ENCODE measurements at places on chromosomes 3 and 15.

GRCh38 chr15:72967397-72967796, 84.9 kb upstream of the NEO1 start:
- DNase-seq: no peak

DNA sequence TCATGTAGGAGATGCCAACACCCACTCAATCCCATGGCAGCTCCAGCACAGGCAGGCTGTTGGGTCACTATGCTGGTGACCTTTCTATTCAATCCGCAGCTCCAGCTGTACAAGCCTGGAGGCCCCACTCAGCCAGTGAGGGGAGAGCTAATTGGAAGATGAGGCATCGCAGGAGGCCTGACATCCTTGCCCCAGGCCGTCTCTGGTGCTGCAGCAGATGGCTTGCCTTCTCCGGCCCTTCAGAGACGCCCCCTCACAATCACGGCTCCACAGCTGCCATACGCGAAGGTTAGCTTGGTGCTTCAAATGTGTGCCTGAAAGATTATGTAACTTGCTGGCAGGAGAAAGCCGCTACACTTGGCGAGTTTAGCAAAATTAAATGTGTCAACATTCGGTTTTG, 104.2 kb upstream of the CLSTN2 start:
- DNase-seq: peak; percentile 92

DNA sequence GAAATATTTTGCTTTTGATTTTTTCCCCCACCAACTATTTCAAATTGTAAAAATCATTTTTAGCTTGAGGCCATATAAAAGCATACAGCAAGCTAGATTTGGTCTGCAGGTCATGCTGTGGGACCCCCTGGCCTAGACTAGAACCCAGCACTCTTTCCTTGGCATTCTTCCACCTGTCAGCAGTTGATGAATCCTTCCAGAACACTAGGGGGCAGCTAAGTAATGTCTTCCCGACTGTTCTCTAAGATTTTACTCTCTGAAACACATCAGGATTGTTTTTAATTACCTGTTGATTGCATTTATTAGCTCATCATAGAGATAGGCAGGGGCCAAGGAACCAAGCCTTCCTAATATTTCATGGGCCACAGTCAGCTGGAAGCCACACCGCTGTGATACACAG, 174.5 kb downstream of the CACNA1D start:
- DNase-seq: no peak

- DNase-seq: no peak
These were observed 7.3 kb downstream of the EIF4G1 start for GRCh38 chr3:184321666-184322065.

DNA sequence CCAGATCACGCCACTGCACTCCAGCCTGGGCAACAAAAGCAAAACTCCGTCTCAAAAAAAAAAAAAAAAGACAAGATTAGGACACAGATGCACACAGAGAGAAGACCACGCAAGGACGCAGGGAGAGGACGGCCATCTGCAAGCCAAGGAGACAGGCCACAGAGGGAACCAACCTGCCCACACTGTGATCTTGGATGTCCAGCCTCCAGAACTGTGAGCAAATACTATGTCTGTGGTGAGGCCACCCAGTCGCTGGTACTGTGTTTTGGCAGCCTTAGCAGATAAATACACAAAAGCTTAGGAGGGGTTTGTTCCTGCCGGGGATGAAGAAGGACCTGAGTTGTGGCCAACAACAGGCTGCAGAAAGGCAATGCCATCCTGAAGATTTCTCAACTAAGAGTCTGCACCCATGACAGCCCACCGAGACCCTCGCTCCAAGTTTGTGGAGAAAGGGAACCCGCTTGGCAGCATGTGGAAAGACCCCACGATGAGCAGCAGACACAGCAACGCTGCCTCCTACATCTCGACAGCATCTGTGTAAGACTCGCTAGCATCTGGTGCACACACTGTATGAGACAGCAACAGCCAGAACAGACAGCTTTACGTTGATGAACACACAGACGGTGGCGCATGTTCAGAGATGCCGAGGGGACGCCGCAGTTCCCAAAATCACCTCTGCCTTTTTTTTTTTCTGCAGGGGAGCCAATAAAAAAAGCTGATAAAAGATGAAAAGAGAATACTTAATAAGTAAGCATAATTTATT, 13.7 kb downstream of the CYFIP1 start:
- no peak for DNase-seq

GRCh38 chr15:72222393-72222792, 8.6 kb downstream of the PKM start:
- no peak for DNase-seq

DNA sequence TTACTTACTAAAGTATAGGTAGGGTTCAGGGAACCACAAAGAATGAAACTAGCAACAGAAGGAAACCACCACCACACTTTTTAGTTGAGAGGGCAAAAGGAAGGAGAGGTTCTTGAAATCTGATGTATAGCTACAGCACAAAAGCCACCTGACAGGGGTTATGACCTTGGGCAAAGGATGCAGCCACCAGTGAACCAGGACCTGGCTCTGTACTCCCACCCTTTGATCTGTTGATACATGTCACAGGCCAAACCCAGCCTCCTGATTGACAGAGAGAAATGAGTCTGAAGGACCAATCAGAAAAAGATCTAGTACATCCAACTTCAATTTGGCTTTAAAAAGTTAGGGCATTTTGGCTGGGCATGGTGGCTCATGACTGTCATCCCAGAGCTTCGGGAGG, 20.0 kb upstream of the BLM start:
- no peak for DNase-seq

GRCh38 chr3:195879416-195880036, 28.8 kb downstream of the TNK2 start:
- no peak for DNase-seq

DNA sequence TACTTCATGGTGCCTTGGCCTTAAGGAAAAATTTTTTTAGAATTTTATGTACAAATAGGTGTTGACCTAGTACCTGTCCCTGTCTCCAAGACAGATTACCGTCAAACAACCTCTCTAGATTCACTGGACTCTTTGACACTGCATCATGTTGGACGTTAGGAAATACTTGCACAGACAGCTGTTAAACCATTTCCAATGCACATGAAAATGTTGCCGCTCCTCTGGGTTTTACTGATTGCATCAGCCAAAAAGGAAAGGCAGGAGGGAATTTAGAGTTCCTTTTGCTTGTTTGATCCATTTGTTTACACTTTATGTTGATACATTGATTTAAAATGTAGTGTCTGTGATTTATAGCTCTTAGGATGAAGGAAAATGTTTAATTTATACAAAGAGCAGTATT, 14.5 kb downstream of the TMEM41A start:
- DNase-seq: no peak

DNA sequence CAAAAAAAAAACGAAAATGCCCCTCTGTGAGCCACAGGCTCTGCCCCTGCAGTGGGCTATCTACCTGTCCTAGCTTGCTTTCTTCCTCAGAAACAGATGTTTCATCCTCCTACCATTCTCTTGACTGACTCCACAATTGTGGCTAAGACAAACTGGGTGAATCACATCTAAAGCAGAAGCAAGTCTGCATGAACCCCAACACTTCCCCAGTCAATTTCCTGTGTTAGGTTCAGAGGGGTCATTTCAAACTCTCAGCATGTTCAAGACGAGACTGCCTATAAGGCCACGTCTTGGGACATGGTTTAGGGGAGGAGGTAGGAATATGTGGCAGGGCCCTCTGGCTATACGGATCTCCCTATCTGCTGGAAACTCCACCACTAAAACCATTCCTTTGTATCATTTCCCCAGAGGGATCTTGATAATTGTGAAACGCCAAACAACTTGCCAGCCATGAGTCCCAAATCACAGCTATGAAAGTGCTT, 28.6 kb upstream of the ANKDD1A start:
- DNase-seq: no peak

- peak; percentile 89 for DNase-seq
These were observed 109.3 kb downstream of the SHQ1 start for GRCh38 chr3:72738752-72739530.

DNA sequence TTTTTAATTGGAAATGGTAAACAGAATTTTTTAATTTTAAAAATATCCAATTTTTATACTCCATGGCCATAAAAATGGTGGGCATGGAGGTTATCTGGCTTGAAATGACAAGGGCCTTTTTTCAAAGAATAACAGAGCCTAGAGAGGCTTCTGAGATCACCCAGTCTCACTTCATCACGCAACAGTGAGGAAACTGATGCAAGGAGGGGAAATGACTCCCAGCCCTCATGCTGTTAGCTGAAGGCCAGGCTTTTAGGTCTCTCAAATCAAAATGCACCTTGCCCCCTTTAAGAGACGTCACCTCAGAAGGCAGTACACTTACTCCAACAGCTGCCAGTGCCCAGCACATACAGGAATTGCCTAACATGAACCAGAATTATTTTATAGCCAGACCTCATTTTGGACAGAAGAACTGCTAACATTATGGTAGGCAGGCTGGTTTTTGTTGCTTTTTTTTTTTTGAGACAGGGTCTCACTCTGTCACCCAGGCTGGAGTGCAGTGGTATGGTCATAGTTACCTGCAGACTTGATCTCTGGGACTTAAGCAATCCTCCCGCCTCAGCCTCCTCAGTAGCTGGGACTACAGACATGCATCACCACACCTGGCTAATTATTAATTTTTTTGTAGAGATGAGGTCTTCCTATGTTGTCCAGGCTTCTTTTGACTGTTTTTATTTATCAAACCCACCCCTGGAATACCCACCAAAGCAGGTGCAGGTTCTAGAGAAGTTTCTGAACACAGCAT, 9.1 kb downstream of the RAB43 start:
- no peak for DNase-seq

- DNase-seq: peak; percentile 88
These were observed 7.6 kb downstream of the ICE2 start for GRCh38 chr15:60471314-60471713.

- peak; percentile 65 for DNase-seq
These were observed 75.5 kb downstream of the RBPMS2 start for GRCh38 chr15:64699751-64700388.

GRCh38 chr3:186786922-186787321, 3.5 kb downstream of the EIF4A2 start:
- DNase-seq: no peak

DNA sequence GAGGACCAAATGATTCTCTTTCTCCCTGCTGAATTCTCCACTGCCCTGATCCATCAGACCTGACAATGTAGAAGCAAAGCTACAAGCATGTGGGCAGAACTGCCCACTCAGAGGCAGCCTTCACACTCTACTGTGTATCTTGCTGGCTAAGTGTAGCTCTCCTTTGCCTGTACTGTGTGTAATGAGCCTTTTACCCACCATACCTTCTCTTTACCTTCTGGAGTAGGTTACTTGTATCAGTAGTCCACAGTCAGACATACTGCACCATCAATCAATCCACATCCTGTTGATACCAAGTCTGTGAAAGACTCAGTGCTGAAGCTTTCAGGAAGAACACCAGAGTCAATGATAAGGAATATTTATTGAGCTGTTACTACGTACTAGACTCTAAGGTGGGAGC, 440.7 kb upstream of the ARHGEF26 start:
- no peak for DNase-seq

- DNase-seq: no peak
These were observed 65.7 kb upstream of the IL12A start for GRCh38 chr3:159922861-159923312.

DNA sequence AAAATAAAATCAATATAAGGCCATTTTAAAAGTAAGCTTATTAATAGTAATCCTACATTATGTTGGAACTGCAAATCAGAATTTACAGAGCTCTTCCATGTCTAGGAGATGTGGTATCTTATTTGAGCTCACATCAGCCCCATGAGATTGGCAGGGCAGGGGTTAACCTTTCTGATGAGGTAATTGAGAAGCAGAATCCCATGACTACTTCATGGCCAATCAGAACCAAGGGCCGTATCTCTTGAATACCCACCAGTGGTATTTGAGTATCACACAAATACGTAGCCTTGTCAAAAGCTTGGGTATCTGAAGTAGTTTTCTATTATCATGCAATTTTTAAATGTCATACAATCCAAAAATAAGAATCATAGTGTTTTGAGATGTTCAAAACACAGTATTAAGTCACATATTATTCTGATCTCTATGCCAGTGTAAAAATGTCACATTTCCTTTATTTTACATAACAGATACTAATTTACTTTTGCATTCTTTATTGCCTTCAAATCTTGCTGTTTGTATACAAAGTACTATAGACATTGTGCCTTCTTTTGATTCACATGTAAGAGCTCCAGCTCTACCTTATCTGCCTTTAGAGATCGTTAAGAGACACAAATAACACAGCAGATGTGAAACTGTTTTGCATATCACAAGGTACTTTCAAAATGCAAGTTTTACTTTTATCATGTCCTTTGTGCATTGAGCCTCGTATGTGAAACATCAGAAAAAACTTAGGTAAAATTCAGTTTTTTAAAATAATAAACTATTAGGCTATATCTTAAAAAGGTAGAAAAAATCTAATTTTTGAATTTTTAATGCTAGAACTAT, 251.7 kb upstream of the GOLGA6L4 start:
- no peak for DNase-seq

GRCh38 chr3:32347343-32348125, 44.1 kb upstream of the CMTM7 start:
- DNase-seq: no peak

GRCh38 chr3:46318207-46318927, 35.5 kb upstream of the CCR2 start:
- DNase-seq: no peak

GRCh38 chr3:45381168-45381852, 7.1 kb upstream of the LARS2 start:
- peak; percentile 6 for DNase-seq

GRCh38 chr3:96416549-96417255, 397.7 kb upstream of the EPHA6 start:
- no peak for DNase-seq

Measured in eye (tissue), 1 donor.